ENCODE measurements at places on chromosomes 7 and 10.

DNA sequence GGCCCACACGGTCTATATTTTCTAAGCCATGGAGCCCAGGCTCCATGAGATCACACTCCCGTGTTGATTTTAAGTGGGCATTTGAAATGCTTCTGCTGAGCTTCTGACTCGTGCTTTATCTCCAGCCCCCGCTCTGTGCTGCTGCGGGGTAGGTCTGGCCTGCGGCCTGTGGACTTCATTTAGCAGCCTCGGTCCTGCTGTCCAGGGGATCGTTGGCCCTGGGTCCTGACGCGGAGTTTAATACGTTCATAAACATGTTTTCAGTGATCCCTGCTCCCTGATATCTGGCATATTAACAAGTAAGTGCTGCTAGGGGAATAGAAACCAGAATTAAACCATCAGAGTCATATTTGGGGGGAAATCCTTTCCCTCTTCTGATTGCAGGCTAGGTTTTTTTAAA lies 540.3 kb upstream of the MGMT start:
- DNase-seq = no peak

DNA sequence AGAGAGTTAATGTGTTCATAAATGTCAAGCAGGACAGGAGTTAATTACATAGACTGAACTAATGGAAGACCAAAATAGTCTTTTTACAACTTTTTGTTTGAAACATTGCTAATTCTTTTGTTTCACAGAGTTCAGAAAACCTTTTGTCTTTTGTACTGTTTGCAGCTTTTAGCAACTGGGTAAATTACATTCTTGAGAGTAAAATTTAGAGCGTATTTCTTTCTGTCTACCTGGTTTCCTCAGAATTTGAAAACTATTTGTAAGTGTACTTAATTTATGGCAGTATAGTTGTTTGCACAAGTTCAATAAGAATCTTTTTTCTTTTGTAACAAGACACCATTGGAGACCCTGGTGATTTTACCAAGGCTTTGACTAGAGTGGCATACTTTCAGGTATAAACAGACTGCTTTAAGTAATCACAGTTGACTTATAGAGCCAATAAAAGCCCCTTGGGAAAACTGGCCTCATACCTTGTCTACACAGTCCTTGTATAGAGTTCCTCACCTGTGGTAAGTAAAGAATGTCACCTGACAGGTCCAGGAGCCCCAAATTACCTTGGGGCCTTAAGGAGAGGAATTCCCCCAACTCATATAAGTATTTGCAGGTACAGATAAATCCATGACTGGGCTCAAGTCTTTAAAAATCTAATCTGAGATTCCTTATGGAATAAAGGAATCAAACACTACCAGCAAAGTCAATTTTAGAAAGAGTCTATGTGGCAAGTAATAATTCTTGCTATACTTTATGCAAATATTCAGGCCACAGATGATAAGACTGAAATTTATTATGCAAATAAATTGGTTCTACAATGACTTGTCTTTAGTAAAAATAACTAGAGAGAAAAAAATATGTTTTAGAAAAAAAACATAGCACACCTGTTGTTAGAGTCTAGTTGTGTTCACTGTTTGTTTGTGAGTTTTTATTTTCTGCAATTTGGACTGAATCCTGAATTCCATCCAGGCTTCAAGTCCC lies 23.6 kb upstream of the CREB3L2 start:
- no peak for DNase-seq

DNA sequence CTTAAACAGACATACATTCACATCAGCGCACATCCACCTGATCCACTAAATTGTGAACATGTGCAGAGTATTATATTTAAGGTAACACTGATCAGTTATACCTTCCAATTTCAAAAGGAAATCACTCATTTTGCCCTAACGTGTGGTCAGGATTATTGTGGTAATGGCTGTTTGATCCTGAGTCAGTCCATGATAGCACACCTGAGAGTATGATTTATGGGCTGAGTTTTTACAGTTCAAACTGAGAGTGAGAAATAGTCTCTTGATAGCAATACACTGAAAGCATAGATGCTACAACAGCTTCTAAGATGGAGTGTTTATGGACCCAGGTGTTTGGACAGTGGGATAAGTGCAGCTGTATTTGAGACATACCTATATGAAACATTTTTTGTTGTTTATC lies 96.7 kb downstream of the KIF20B start:
- DNase-seq = no peak

DNA sequence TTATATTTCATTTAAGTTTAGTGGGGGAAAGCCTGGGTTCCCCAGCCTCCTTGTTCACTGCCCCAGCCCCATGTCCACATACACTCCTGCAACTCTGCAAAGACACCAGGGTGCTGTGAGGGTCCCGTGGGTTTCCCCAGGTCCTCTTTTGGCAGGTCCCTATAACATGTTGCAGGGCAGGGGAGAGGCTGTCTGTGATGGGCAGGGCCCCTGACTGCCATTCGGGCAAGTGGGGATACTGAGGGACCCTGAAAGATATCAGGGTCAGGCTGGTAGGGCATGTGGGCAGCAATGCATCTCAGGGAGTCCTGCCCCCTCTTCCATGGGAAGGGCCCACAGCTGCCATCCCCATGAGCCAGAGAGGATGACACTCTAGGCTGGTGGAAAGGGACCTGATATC lies 28.4 kb downstream of the RASGEF1A start:
- DNase-seq = peak; percentile 61

GRCh38 chr7:142796501-142797390 lies 26.0 kb downstream of the PRSS2 start:
- DNase-seq = peak; percentile 84

GRCh38 chr7:88357781-88358525 lies 51.3 kb upstream of the STEAP4 start:
- no peak for DNase-seq

DNA sequence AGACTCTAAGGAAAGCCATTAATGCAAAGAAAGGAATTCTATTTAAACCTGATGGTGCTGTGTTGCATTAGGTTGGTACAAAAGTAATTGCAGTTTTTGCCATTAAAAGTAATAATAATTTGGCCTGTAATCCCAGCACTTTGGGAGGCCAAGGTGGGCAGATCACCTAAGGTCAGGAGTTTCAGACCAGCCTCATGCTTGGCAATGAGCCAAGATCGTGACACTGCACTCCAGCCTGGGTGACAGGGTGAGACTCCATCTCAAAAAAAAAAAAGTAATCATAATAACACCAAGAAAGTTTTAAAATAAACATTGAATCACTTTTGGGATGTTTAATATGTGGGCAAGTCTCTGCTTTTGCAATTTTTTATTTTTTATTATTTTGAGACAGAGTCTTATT lies 107.3 kb upstream of the FRMD4A start:
- DNase-seq = no peak

- DNase-seq = no peak
Measured at GRCh38 chr10:112961609-112962008, 11.6 kb downstream of the TCF7L2 start.

DNA sequence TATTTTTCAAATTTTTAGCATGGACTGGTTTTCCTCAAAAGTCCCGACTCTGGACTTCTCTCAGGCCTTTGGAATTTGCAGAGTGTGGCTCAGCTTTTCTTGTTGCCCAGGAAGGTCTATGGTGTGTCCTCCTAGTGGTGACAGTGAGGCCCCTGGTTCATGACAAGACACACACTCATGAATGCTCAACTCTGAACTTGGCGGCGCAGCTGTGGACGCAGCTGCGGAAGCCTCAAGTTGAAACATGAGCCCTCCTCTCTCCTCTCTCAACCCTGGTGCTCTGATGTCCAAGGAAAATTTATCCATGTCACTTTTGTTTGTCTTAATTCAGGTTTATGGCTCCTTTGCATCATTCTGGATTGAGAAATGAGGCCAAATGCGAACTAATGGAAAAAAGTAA lies 183.9 kb downstream of the HECW1 start:
- no peak for DNase-seq

- DNase-seq = no peak
Measured at GRCh38 chr7:104264285-104264684, 56.5 kb upstream of the ORC5 start.

GRCh38 chr10:119425102-119425880 lies 117.2 kb downstream of the RGS10 start:
- no peak for DNase-seq

DNA sequence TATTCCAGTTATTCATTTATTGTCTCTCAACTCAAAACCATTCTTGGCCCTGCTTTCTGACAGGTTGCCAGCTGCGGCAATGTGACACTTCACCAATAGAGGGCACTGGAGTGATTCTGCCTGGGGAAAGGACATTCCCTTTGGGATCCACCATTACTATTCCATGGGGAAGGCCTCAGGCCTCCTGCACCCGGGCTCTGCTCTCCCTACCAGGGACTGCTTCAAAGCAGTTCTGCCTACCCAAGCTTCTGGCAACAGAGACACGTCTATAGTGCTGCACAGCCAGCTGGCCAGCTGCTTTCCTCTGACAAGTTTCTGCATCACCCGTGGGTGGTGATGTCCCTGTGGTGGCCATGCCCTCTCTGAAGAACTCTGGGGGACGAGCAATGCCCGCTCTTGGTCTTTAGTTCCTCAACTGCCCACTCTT lies 163.8 kb downstream of the ELMO1 start:
- DNase-seq = no peak

- no peak for DNase-seq
Measured at GRCh38 chr10:12563489-12563888, 214.1 kb downstream of the CAMK1D start.

DNA sequence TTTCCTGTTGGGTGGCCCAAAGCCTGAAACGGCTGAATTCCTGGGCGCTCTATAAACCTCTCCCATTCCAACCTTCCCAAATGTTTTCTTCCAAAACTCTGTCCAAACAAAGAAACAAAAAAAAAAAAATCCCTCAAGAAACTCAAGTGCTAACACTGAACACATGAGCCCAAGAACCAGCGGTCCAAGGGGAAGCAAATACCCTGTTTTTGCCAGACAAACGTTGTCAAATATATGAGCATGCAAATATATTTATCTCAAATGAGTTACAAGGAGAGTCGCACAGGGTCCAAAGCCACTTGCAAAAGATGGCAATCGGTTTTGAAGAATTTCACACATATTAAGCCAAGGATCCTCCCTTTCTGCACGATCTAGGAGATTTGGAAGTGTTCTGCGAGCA lies 23.3 kb upstream of the EMX2 start:
- no peak for DNase-seq

DNA sequence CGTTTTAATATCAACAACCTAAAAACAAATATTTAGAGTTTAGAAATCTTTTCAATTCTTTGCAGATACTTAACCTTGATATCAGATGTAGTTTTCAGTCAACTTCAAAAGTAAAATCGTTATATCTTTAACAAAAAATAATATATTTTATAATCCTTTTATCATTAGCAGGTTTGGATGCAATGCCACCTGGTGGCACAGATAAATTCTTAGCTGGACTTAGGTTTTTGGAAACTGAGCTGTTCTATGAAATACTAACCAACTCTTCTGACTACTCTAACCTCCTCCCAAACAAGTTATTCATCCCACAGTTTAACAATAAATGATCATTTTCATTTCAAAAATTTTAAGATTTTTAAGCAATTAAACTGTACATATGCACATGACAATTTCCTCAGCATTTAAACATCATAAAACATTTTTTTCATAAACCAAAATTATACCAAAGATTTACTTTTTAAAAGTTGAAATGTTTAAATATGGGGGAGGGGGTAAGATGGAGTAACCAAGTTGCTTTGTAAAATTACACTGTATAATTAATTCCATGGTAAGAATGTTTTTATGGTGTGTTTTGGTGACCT lies 56.9 kb downstream of the HIBADH start:
- DNase-seq = no peak

DNA sequence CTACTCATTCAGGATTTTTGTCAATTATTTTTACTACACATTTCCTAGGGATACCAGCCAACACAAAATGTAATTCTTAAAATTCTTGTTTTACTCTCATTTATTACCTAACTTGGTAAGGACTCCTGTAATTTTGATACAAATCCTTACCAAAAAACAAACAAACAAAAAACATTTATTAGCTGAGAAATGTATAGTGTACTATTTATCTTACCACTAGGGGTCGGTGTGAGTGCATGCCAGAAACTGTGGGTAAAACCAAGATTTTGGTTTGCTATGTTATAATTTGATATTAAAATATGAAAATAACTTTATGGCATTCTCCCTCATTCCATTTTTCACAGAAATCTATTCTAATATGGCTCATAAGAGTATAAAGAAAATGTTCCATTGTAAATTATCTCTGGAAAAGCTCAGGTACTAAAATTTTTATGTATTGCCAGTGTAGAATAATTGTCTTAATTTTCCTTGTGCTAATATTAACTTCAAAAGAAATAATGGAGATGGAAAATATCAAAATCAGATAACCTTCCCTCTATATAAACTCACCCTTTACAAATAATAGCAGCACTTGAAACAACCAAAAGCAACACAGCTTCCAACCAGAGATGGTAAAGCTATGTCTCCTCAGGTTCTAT lies 290.8 kb upstream of the PCDH15 start:
- no peak for DNase-seq

DNA sequence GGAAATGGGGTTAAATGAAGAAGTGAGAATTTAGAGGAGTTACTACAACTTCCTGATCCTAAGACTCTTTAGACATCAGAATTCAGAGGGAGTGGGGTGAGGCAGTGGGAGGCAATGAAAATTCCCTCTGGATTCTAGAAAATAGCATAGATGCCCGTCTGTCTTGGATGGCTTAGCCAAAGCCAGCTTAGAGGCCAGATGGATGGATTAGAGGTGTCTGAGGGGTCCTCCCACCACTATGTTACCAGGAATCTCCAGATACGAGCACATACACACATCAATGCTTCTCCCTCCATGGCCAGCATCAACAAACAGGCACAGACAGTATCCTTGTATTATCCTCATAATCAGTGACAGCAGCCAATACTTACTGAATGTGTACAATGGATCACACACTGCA lies 418.1 kb downstream of the PLXNA4 start:
- DNase-seq = no peak

DNA sequence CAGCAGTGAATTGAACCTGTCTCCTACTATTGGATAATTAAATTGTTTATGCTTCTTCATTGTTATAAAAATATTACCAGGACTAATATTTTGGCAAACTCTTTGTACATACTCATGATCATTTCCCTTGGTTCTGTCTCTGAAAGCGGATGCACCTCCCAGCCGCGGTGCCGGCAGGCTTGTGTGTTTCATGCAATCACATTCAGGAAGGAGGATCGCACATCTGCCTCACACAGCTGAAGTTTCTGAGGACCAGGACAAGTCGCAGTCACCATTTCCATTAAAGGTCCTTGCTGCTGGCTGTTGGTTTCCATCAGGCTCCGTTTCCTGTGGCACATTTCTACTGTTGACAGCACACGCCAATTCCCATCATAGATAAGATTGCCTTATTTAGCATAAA lies 117.8 kb upstream of the SHH start:
- DNase-seq = no peak

- DNase-seq = no peak
Measured at GRCh38 chr7:133298080-133298479, 45.2 kb downstream of the EXOC4 start.

DNA sequence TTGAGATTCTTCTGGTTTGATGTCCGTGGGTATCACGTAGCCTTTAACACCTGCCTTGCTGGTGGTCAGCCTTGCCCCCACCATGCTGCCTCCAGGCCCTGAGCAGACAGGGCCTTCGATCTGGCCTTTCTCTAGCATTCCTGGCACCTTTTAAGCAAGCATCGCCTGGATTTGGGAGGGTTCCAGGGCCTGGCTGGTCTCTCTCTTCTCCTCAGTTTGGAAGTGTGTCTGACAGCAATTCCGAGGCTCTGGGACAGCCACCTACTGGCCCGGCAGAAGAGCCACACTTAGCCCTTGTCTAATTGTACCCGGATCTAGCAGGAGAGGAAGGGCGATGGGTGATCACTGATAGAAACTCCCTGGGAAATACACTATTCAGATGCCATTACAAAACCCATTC lies 441.3 kb upstream of the MKI67 start:
- no peak for DNase-seq

All from spleen (tissue), 13 donors.